ENCODE measurements at places on chromosomes 13 and 19.

DNA sequence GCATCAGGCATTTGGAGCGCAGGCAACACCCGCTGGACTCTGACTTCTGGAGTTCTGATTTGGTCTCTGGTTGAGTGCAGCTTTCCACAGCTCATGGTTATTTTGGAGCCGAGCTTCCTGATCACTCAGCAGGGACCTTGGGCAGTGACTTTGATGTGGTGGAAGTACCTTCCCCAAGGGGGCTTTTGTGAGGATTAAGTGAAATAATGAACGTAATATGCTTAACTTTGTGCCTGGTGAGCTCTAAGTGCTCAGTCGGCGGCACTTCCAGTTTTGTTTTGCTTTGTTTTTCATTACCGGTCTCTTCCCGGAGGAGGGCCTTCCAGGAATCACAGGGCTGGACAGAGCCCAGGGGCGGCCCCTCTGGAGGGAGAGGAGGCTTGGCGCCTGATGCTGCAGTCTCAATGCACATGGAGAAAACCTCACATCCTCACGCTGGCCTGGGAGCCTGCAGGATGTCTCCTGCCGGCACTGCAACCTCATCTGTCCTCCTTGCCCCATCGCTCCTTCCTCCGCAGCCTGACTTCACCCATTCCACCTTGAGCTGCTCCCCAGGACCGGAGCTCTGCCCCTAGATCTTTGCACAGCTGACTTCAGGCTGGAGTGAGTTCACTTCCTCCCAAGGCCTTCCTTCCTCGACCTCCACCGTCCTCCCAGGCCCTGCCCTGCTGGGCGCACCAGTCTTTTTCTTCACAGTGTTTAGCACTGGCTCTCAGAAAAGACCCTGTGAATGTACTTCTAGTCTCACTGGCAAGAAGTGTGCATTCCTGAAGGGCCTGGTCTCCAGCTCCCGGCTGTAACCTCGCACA is 1.5 kb downstream of the PLEKHF1 start:
- DNase-seq: no peak

- no peak for DNase-seq
These were observed 10.3 kb upstream of the ZBTB7A start for GRCh38 chr19:4077007-4077374.

DNA sequence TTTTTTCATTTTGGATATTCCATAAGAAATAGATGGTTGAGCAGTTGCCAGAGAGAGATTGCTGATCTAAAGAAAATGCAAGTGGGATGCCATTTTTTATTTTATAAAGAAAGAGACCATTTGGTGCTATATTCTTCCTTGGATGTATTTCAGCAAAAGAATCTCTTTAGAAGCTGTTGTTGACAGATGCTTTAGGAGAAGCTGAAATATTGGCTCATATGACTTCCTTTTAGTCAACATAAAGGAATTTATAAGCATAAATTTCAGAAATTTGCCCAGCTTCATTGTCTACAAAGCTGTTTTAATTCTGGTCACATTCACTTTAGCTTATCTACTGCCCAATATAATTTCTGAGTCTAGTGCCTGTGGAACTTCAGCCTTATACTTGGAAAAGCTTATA is 36.9 kb downstream of the POLR1D start:
- no peak for DNase-seq

- DNase-seq: no peak
These were observed 1.1 kb downstream of the IGFLR1 start for GRCh38 chr19:35741203-35741515.

DNA sequence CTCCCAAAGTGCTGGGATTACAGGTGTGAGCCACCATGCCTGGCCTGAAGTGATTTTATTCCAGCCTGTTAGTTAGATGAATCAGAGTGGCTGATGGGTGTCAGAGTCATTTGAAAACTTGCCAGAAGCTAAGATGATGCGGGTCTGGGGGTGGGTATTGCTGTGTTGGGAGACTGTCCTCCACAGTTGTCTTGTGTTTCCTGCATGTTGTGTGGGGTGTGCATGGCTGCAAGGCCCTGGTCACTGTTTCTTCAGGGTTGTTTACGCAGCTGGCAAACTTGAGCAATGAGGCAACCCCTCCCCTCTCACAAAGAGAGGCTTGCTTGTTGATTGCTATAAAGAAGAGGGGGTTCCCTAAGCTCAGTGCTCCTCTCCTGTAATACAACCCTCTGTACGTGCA is 71.8 kb downstream of the TRPM4 start:
- DNase-seq: no peak

DNA sequence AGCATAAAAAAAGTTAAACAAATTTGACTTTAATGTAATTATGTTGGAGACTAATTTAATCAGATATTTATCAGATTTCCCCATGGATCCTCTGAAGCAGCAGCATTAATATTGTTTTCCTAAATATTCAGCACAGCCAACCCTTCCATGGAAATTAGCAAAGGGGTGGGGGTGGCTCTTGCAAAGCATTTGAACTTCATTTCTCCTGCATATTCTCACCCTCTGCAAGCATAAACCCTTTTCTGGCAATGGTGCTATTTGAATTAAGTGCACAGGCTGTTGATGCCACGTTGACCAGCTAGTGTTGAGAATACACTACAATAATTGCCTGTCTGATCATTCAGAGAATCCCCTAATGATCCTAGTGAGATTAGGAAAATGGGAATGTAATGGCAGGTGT is 488.1 kb upstream of the KLF12 start:
- no peak for DNase-seq

DNA sequence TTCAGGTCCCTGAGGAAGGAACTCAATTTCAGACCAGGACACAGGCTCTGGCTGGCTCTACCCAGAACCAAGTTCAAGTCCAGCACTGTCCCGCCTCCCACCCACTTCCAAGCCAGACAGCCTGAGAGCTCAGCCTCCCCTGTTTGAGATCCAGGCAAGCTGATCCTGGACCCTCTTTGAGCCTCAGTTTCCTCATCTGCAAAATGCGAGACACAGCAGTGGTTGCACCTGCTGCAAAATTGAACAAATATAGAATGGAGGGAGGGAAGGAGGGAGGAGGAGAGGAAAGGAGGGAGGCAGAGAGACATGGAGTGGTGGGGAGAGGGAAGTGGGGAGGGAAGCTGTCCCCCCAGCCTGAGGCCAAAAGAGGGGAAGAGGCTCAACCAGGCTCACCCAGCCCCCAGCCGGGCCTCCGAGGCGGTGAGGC is 751 bp downstream of the TMEM221 start:
- no peak for DNase-seq

DNA sequence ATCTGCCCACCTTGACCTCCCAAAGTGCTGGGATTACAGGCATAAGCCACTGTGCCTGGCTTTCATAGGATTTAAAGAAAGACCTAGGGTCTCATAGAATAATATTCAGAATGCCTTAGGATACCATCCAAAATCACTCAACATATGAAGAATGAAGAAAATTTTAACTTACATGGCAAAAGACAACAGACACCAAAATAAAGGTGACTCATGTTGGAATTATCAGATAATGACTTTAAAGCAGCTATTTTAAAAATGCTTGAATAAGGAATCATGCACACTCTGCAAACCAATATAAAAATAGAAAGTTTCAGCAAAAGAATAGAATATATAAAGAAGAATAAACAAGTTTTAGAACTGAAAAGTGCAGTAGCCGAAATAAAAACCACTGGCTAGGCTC is 29.3 kb downstream of the ZNF566 start:
- DNase-seq: no peak

DNA sequence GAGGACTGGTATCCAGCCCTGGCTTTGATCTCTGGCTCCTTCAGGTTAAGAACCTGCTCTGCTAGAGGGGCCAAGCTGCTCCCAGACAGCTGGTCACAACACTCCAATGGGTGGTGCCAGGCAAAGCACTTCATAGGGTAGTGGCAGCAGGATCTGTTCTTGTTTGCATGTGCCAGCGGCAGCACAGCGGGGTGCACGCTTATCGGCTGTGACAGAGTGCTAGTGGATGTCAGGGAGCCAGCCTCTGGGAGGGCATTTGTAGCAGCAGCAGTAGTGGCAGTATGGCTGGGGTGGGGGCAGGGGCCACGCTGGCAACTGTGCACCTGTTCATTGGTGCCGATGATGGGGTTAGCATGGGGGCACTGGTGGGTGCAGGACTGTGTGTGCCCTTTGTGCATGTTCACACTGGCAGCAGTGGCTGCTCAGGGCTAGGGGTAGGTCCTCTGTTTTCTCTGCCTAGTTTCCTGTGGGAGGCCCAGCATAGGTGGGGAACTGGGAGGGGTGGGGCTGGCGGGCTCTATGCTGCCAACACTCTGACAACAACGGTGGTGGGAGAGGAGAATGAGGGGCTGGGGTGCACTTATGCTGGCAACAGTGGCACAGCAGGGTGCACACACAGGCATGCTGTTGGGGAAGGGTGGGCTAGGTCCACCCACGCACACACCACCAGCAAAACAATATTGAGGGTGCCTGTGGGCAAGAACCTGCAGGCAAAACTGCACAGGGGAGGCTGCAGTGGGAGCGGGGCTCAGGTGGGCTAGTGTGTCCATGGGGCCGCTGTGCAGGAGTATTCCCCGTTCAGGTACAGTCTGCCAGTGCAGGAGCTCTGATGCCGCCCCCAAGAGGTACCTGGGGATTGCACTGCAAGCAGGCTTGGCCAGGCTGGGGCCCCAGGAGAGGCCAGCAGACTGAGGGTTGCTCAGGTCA is 19.3 kb downstream of the AP1M1 start:
- no peak for DNase-seq

- peak; percentile 63 for DNase-seq
These were observed 50.0 kb upstream of the WDFY2 start for GRCh38 chr13:51534041-51534817.

- DNase-seq: no peak
These were observed 31.6 kb upstream of the METTL21C start for GRCh38 chr13:102726430-102726829.

GRCh38 chr13:88000787-88001186 is 329.6 kb downstream of the SLITRK5 start:
- no peak for DNase-seq

DNA sequence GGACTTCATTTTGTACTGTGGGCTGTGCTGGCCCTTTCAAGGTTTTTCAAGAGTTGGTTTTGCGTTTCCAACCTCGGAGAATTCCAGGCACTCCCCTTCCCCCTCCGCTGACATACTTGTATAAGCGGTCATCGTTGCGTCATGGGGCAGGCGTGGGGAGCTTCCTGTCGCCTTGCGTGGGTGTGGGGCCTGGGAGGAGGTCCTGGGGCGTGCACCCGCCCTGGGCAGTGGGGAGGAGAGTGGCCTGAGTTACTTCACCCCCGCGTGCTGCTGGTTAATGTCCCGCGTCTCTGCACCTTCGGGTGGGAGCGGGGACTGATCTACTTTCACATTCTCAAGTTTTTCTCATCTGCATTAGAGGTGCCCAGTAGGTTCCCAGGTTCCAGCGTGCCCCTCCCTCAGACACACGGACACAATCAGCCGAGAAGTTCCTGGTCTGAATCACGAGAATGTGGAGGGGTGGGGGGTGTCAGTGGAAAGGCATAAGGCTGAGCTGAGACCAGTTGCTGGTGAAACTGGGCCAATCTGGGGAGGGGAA is 4.1 kb downstream of the IER2 start:
- peak; percentile 72 for DNase-seq

DNA sequence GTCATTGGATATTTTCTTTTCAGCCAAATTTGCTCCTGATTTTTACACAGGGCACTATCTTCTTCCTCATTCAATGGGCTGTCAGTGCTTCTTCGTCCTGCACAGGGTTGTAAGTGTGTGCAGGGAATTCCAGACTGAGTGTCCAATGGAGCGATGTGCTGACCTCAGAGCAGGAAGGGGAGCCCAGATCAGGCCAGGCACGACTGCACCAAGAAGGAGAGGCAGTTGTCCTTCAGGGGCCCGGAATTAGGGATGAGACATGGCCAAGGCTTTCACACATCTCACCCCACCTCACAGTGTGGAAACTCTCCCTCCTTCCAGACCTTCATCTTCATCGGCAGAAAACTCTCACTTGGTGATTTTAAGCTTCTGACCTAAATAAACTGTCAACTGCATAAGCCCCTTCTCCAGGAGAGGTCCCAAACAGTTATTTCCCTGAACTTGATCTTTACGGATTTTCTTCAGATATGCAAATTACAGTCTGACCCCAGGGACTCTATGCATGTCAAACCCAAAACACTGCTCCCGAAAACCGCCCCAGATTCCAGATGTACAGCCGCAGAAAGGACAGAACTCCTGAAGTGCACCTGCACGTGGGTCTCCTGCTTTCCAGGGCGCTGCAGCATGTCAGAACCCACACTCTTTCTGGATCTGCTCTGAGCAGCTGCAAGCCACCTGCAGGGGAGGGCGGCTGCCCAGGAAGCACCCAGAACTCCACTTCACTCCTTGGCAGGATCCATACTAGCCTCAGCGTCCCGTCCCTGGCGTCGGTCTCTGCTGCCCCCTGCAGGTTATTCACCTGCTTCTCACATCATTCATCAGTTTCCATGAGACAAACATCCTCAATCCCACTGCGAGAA is 625 bp upstream of the ZNF20 start:
- peak; percentile 93 for DNase-seq

DNA sequence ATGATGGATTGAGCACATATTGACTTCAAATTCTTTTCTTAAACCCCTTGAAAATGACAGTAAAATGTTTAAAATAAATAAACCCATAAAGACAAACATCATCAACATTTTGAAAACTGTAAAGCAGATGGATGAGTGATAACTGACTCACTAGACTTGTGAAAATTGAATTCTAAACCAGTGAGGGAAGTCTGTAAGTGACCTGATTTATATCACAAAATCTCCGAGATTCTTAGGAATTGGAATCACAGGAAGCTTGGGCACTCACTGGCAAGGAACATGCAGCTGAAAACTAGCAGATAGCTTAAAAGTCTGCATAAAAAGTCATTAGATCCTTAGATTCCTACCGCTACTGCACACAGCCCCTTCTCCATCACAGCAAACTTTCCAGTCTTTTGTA is 51.3 kb upstream of the TSC22D1 start:
- no peak for DNase-seq

DNA sequence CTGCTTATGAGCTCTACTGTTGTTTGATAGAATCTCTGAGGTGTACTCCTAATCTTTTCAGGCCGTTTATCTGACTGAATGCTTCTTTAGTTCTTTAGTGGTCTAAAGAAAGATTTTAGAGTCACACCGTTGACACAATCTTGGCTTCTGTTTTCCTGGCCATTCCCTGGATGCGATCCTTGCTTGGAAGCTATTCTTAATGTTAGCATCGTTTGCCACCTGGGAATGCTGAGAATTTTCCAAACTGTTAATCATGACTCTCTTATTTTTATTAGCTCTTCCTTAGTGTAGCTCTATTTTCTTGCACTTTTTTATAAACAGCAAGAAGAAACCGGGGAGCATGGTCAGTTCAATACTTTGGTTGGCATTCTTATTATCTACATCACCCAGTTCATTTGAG is 281.0 kb upstream of the PCDH20 start:
- no peak for DNase-seq

DNA sequence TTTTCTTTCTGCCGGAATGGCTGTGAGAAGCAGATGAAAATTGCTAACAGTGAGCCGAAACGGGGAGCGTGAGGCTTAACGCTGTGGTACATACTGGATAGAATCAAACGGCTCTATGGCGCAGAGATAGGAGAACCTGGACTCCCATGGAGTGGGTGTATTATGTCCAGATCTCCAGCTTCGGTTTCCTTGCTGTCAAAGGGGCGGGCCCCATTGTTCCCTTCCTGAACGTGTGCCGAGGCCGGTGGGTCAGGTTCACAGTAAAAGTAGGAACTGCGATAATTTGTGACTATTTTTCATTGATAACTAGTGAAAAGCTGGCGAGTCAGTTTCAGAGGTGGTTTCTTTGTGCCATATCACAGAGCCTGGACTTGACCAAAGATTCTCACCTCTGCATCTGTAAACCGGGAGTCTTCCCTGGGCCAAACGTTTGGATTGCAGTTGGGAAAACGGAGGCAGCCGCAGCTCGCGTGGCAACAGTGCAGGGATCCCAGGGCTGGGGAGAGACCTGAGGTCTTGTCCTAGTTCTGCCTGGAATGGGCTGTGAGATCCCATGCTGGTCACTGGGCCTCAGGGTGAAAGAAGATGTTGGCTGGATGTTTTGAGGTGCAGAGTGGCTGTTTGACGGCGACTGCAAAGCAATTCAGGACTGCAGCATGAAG is 752 bp downstream of the RPL18A start:
- no peak for DNase-seq
